ENCODE measurements at places on chromosomes 11 and 22.

GRCh38 chr11:90344546-90344945, 121.7 kb upstream of the CHORDC1 start:
- no peak for DNase-seq

GRCh38 chr11:117181586-117182550, 3.3 kb downstream of the SIDT2 start:
- no peak for DNase-seq

DNA sequence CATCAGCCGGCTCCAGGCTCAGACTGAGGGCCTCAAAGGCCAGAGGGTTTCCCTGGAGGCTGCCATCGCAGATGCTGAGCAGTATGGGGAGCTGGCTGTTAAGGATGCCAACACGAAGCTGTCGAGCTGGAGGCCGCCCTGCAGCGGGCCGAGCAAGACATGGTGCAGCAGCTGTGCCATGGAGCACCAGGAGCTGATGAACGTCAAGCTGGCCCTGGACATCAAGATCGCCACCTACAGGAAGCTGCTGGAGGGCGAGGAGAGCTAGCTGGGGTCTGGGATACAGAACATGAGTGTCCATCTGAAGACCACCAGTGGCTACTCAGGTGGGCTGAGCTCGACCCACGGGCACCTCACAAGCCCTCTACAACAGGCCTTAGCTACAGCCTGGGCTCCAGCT, 4.0 kb upstream of the SCUBE2 start:
- peak; percentile 25 for DNase-seq

- DNase-seq, result no peak
Measured at GRCh38 chr11:92775003-92775676, 194.3 kb upstream of the MTNR1B start.

- peak; percentile 82 for DNase-seq
Measured at GRCh38 chr11:40293655-40294348, 1165.7 kb downstream of the LRRC4C start.

Measured in NCI-H146 (cell line).